ENCODE measurements at places on chromosomes 1 and 21. TPM values are rescaled to one million over a fixed set of nuclear protein-coding genes. Genes with fewer than 3 reads are reported as not detected.

BSND gene
- total RNA-seq = not detected

LGR6 gene
- not detected for total RNA-seq

WLS gene
- total RNA-seq = not detected

SLFNL1 gene
- not detected for total RNA-seq

HMGCS2 gene
- total RNA-seq = not detected

LRRC38 gene
- not detected for total RNA-seq

AK5 gene
- 0.39 TPM for total RNA-seq

DNA sequence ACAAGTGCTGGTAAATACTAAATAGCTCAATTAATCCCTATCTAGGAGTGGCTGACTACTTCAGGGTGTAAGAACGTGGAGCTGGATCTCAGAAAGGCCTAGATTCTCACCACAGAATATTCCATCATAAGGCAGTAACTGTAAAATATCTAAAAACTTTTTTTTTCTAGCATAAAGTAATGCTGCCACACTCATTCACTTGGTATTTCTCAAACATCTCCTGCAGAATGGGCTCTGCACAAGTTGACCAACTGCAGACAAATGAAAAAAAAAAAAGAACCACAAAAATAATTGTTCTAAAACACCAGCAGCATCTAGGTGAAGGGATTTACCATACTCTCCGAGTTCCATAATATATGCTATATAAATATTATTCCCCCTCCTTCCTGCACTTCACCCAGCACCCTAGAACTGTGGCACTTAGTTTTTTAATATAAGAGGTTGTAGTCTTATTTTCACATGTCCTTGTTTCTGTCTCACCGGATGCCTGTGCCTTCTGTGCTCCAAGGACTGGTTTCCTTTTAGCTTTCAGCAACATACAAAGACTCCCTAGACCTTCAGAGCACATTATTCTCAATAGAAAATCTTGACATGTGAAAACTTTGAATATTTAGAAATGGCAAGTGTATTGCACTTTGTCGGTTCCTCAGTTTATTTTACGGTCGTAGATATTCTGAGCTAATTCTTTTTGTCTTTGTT lies 8.9 kb downstream of the VSIG8 start:
- no peak for DNase-seq

- DNase-seq = no peak
These were observed 46.3 kb upstream of the TMPRSS15 start for GRCh38 chr21:18449605-18450550.

- DNase-seq = peak; percentile 2
These were observed 35.7 kb downstream of the ZBTB8B start for GRCh38 chr1:32500387-32501209.

DNA sequence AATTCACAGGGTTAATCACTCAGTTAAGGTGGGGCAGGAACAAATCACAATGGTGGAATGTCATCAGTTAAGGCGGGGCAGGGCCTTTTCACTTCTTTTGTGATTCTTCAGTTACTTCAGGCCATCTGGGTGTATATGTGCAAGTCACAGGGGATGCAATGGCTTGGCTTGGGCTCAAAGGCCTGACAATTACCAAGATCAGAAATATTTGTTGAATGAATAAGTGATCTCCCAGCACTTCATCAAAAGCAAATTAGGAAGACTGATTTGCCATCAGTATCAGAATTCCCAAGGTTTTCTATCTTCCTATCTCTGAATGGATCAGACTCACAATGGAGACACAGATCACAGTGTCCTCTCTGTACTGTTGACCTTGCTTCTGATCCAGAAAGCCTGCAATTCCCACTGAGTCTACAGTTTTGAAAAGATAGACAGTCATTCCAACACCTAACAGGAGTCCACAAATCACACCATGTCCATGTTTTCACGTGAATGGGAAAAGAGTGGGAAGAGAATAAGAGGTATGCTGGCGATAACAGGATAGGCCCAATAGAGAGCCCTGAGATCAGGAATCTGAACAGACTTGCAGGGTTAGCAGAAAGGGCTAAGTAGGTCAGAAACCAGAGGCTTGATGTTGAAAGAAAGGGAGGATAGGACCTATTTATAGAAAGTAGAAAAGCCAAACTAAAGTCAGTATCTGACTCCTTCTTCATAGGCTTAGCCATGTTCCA lies 75.3 kb downstream of the KCNK1 start:
- DNase-seq = no peak

DNA sequence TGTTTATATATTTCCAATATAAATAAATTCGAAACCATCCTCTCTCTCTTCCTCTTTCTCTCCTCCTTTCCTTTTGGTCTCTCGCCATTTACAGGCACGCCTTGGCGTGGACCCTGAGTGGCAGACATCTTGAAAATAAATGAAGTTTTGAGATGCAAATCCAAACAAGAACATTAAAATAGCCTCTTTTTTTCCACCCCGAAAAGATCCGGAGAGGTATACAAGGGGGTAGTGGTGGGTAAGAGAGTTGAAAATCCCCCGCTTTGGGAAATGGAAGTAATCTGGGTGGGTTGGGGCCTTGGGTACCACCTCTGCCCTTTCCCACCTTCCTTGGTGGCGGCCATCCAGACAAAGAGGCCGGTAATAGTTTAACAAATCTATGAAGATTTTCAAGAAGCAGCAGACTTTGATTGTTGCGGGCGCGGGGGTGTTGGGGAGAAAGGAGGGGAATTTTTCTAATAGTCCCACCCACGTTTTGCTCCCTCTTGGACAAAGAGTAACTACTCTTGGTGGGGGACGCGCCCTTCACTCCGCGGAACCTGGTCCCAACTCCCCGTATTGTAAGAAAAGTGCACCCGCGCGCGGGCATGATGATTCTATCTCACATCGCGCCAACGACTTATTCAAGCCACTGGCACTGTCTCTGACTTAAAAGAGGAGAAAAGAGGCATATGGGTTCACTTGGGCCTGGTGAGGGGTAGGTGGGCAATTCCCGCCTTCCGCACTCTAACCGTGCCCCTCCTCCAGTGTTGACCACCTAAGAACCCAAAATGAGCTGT lies 4.0 kb upstream of the FOXD3 start:
- DNase-seq = no peak

- no peak for DNase-seq
These were observed 64.1 kb downstream of the PLEKHA6 start for GRCh38 chr1:204295671-204296070.

- DNase-seq = no peak
These were observed 13.7 kb upstream of the PLPPR5 start for GRCh38 chr1:99018313-99018712.

GRCh38 chr21:45876381-45877170 lies 105.0 kb upstream of the COL6A1 start:
- no peak for DNase-seq

DNA sequence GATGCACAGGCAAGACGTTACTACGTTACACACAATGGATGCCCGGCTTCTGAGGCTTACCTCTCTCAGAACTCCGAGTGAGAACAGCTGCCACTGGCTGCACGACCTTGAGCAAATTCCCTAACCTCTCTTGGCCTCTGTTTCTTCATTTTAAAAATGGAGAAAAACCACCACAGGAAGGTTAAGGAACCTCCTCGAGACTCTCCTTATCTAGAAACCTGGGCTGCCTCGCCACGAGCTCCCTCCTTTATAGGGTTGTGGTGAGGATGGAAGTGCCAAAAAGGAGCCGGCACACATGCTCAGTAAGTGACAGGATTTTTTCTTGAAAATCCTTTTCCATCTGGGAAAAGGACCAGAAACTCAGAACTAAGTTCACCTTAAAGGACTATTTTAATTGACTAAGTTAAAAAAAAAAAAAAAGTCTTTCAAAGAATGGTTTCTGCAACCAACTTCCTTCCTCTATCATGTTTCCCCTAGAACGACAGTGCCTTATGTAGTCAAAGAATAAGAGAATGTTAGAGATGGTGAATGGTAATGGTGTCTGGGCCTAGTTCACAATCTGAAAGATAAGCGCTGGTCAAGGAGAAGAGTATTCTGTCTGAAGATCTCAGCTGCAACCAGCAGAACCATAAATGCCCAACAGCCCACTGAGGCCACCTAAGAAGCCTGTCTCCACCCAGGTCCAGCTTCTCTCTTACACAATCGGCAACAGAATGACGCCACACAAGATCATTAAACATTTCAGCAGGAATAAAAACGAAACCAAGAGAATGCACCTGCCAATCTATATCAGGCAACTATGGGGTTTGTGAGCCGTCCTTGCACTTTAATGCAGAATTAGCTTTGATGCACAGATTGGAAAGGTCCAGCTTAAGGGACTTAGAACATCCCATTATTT lies 64.9 kb downstream of the SLC45A1 start:
- no peak for DNase-seq

DNA sequence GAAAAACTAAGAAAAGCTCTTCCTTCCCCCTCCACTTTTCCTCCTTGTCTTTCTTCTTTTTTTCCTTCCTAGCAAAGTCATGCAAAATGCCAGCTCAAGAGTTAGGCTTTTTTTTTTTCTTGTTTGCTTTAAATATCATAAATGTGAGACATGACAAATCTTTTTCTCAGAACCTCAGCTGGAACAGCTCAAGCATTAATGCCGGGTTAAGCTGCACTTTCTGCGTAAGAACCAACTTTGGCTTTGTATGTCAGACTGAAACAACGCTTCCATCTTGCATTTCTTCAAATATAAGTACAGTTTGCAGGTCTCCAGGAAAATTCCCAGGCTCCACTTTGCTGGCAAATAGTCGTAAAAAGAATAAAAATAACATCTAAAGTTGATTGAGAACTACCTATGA lies 20.7 kb upstream of the LMO4 start:
- no peak for DNase-seq

DNA sequence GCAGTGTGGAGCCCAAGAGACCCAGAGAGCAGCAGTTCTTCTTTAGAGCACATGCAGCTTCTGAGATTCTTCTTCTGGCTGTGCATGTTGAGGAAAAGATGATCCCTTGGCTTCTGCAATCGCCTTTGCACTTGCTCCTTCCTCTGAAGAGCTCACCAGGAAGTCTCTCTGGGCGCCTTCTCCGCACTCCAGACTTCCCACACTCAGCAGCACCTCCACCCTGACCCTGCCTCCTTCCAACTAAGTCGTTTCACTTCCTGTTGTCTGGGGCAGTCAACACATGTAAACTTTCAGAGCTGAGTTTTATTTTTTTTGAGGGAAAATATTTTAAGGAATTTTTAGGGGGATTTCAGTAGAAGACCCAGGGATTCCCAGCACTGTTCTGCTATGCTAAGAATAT lies 73.4 kb upstream of the F3 start:
- no peak for DNase-seq

DNA sequence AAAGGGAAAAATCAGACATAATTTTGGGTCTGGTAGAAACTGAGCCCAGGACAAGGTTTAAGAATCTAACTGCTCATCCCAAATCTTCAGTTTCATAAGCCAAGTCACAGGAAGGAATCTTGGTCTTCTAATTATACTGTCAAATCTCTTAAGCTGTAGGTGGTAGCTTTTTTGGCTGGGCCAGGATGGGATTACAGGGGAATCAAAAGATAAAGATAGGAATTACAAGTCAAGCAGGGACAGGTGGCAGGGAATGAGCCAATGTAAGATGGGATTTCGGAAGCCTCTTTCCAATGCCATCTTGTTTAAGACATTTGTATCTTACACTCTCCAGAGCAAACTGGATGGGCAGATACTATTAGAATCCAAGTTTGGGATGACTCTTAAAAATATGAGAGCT lies 383.5 kb downstream of the KCNH1 start:
- DNase-seq = no peak

DNA sequence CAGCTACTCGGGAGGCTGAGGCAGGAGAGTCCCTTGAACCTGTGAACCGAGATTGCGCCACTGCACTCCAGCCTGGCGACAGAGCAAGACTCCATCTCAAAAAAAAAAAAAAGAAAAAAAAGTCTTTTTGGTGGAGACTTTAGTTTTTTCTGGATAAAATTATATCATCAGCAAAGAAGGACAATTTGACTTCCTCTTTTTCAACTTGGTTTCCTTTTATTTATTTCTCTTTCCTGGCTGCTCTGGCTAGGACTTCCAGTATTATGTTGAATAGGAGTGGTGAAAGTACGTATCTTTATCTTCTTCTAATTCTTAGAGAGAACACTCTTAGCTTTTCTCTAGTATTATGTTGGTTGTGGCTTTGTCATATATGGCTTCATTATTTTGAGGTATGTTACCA lies 130.8 kb downstream of the PCBP3 start:
- no peak for DNase-seq

- DNase-seq = no peak
These were observed 1132.7 kb downstream of the KCNT2 start for GRCh38 chr1:195475568-195475967.

GRCh38 chr1:160672789-160673695 lies 26.2 kb upstream of the SLAMF1 start:
- DNase-seq = no peak

GRCh38 chr21:44583800-44584147 lies 3.4 kb upstream of the KRTAP10-5 start:
- DNase-seq = peak; percentile 18

DNA sequence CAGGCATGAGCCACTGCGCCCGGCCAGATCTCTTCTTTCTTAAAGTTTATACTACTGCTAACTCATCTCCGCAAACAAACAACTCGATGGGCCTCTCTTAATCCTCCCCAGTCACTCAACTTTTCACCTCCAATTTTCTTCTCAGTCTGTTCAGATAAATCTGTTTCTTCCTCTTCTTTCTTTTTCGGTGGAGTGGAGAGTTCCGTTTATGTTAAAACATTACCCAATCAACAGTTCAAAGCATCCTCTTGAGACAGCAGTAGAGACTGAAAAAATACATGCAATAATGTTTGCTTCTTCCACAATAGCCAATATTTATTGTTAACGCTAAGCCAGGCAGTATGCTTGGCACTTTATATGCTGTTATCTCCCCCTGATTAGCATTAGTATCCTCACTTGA lies 1.4 kb upstream of the ANKRD13C start:
- DNase-seq = no peak

- DNase-seq = peak; percentile 19
These were observed 1.2 kb downstream of the TUT4 start for GRCh38 chr1:52551507-52552235.

GRCh38 chr21:37509802-37510393 lies 143.3 kb downstream of the DYRK1A start:
- no peak for DNase-seq

DNA sequence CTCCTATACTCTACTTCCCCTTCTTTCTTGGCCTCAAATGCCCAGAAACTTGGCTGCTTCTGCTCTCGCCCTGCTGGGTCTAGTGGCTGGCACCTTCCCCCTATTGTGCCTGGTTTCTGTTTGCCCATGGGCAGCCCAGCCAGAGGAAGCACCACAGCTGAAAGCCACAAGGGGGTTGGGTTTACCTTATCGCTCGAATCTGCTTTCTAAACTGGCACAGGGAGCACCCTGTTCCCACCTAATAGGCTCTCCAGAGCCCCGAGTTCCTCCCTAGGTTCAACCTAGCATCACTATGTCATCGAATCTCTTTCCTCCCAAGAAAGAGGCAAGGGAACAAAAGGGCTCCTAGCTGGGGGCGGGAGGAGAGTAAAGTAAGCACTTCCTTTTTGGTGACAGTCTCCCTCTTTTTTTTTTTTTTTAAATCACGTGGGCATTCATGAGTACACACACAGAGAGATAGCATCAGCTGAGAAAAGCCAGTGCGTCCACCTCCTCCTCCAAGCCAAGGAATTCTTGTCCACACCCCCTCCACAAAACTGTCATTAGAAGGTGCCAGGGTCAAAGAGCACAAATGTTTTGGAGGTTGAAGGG lies 72.8 kb downstream of the PLEKHA6 start:
- DNase-seq = no peak
